Stimulated activated naive CD4-positive, alpha-beta T cell (primary cell): ENCODE measurements at places on chromosomes 7 and 10.

- DNase-seq, result no peak
Measured at GRCh38 chr10:113357681-113358300, 195.1 kb upstream of the HABP2 start.

GRCh38 chr7:64541438-64542359 lies 21.2 kb downstream of the ZNF680 start:
- DNase-seq, result no peak

GRCh38 chr10:98326621-98327027 lies 58.6 kb upstream of the LOXL4 start:
- DNase-seq, result no peak

- no peak for DNase-seq
Measured at GRCh38 chr7:146683439-146683838, 566.8 kb downstream of the CNTNAP2 start.

DNA sequence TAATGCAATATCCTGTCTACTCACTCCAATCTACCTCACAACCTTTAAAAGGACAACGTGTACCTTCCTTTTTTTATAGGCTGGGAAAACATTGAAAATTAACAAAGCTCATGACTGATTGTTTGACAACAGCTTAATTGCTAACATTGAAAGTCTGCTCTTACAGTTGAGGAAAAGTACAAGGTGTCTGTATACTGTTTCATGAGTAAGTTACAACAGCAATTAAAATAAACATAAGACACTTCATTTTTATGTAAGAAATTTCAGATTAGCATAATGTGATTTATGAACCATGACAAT lies 28.6 kb upstream of the NCAPG2 start:
- no peak for DNase-seq

DNA sequence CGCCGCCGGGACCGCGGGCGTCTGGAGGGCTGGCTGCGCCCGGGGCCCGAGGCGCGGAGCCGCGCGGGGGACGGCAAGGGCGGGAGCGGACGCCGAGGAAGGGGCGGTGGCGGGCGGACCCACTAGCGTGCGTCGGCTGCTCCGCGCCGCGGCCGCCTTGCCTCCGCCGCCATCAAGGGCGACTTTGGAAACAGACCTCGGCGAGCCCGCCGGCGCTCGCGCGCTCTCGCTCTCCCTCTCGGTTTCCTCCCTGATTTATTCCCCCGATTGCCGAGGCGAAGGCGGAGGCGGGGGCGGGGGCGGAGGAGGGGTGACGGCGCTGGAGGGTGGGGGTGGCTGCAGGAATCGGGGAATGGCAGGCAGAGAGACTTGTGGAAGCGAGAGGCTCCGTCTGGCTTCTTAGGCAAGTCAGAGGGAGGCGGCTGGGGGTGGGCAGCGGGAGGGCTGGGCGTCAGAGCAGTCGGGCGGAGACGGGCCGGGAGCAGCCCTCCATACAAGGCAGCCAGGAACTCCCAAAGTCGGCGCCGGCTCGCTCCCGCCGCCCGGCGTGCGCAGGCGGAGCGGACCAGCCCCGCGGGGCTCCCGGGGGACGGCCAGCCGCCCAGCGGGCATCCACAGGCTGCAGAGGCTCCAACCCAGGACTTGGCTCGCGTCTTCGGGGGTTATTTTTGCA lies at the start of gene CACNA2D1:
CACNA2D1 (minus strand) TSS at position 231 of the 673 bp plus-strand sequence.
- DNase-seq, result no peak

- DNase-seq, result no peak
Measured at GRCh38 chr7:40331915-40332314, 197.1 kb downstream of the SUGCT start.

DNA sequence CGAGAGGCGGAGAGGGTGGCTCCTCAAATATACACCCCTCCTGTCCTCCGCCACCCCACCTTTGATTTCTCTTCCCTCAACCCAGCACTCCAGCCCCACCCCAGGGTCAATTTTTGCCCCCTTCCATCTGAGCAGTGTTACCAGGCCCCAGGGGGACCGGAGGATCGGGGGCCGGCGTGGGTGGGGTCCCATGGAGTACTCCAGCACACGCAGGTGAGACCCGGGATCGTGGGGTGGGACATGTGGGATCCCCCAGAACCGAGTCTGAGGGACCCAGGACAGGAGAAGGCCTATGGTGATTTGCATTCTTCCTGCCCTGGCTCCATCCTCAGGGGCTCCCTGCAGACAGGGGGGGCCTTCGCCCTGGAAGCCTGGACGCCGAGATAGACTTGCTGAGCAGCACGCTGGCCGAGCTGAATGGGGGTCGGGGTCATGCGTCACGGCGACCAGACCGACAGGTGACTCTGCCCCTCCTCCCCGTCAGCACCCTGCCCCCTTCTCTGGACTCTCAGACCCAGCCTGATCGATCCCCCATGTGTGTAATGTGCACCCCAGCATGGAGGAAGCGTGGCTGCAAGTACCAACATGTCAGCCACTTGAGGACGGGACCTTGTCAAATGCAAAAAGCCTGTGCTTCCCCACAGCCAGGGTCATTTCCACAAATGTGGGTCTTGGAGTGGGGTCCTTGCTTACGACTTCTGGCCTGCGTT lies 744 bp downstream of the TRIP6 start:
- no peak for DNase-seq

- no peak for DNase-seq
Measured at GRCh38 chr10:101116754-101117153, 14.3 kb upstream of the TLX1 start.

- no peak for DNase-seq
Measured at GRCh38 chr7:71868797-71869196, 543.3 kb downstream of the CALN1 start.

GRCh38 chr10:108112218-108112617 lies 947.7 kb upstream of the SORCS1 start:
- DNase-seq, result no peak

DNA sequence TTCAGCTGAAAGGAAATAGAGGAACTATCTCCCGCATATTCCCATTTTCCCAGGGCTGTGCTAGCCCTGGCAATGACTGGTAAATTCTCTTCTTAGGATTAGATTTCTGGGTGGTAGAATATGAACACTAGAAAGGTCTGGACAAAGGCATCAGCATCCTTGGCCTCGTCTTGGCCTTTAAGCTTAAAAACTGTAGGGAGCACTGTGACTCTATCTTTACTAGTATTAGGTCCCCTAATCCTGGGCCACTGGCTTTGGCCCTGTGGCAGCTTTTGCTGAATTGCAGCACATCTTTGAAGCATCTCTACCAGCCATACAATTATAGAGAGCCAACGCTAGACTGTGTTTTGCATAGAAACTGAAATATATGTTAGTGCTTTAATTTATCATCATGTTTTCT lies 41.5 kb upstream of the EBLN1 start:
- DNase-seq, result no peak

DNA sequence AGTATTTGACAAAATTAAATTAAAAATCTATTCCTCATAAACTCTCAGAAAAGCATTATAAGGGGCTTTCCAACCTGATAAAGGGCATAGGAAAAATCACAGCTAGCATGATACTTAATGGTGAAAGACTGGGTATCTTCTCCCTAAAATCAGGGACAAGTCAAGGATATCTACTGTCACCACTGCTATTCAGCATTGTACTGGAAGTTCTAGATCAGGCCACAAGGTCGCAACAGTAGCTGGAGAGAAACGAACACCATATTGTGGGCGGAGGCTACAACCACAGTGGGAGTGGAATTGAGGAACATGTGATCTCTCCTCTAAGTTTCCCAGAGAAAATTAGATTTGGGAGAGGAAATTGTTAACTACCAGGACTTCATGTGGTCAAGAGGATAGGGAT lies 70.0 kb upstream of the NAMPT start:
- no peak for DNase-seq

GRCh38 chr10:77421591-77421990 lies 216.0 kb downstream of the KCNMA1 start:
- DNase-seq, result no peak

DNA sequence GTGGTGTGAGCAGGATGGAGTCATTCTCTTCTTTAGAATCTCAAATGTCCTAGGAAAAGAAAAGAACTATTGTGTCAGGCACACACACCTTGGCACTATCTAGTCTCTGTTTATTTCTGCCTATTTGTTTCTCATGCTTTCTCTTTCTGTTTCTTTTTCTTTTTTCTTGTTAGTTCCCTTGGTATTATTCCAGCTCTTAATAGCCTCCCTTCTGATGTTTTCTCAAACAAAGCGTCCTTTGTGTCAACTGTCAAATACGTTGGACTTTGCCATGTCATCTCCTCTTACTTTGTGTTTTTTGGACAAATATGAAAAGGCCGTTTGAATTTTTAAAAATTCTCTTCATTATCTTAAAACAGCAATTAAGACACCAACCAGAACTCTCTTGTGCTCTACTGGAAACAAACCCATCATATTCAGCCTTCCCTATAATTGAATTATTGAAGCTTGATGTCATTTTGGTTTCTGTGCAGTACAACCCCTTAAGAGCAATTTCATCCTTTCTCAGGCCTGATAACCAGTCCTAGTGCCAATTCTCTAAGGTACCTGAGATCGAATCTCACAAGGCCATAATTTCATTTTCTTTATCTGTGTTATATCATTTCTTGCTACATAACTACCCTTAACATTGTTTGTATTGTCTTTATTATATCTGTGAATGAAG lies 497.8 kb upstream of the NRP1 start:
- DNase-seq, result no peak

DNA sequence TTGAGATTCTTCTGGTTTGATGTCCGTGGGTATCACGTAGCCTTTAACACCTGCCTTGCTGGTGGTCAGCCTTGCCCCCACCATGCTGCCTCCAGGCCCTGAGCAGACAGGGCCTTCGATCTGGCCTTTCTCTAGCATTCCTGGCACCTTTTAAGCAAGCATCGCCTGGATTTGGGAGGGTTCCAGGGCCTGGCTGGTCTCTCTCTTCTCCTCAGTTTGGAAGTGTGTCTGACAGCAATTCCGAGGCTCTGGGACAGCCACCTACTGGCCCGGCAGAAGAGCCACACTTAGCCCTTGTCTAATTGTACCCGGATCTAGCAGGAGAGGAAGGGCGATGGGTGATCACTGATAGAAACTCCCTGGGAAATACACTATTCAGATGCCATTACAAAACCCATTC lies 441.3 kb upstream of the MKI67 start:
- no peak for DNase-seq

DNA sequence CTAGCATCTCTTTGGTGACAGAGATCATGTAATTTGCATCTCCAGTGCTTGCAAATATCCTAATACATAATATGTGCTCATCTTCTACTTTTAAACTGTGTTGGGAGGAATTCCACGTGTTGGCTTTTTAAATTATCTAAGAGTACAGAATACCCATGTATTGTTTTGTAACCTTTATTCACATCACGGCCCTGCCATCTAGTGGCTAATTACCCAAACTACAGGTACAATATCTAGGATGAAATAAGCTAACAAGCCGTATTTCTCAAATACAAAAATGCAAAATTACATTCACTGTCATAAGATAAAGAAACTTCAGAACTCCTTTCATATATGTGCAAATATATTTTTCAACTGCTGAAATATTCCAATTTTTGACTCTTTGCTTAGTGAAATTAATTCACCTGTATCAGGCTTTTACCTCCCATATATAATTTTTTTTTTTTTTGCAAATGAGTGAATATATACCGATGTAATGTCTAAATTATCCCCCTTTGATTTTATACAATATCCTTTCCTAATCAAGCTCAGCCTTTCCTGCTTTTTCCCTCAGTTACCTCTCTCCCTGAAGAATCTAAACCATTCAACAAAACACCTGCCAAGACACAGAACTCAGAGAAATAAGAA lies 30.3 kb upstream of the LSM8 start:
- DNase-seq, result no peak

GRCh38 chr7:120993553-120994191 lies 5.2 kb downstream of the CPED1 start:
- no peak for DNase-seq

DNA sequence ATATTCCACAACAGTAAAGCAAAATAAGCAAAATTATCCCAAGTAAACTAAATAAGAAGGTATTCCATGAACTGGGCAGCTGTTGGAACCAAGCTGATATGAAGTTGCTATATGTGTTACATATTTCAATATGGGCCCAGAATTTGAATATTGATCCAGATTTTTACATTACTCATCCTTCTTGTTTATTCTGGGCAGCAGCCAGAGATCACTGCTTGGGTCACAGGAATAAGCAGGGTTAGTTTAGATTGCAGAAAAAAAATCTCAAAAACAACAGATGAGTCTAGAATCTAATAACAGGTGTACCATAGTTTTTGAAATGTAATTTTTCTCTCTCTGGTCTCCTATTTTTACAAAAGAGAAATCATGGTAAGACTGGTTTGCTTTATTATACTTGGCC lies 171.5 kb upstream of the NAMPT start:
- DNase-seq, result no peak

GRCh38 chr7:83267141-83267631 lies 104.5 kb upstream of the PCLO start:
- DNase-seq, result no peak

DNA sequence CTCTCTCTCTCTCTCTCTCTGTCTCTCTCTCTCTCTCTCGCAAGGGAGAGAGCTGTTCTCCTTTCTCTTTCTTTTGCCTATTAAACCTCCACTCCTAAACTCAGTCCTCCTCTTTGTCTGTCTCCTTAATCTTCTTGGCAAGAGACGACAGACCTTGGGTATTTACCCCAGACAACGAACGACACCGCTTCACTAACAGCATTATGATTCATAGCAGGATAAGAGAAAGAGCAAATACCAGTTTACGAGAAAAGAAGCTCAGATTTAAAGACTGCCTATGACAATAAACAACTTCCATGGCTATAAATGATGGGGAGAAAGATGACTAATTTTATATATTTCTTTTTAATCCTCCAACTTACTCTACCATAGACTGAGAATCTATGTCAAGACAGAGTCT lies 1396.5 kb upstream of the CELF2 start:
- no peak for DNase-seq

GRCh38 chr7:34895202-34895601 lies 142.1 kb downstream of the DPY19L1 start:
- DNase-seq, result no peak

DNA sequence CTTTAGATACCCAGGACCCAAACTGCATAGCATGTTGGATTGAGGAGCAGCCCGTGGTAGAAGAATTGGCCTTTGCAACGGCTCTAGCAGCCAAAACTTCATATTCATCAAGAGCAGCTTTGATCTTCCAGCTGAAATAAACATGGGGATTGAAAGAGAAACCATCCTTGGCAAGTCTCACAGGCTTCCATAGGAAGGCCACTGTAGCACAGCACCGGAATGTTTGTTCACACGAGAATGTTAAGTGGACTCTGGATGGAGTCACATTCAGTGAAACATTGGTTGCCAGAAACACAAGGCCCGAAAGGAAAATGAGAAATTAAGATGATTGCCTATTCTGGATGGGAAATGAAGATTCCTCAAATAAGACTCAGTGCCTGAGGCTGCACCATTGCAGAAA lies 97.4 kb downstream of the RAB18 start:
- no peak for DNase-seq

DNA sequence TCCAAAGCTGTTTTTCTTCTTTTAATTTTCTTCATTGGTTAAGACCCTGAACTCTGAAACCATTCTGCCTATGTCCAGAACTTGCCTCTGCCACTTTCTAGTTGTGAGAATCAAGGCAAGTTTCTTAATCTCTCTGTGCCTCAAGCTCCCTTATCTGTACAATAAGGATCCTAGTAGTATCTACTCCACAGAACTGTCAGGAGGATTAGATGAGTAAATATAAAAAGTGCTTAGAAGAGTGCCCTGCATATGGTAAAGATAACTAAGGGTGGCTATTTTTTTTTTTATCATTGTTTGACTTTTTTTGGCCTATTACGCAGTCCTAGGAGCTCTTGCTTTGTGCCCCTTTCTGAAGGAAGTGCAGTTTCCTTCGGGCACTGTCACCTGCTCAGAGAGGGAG lies 46.4 kb upstream of the RAPGEF5 start:
- no peak for DNase-seq

- no peak for DNase-seq
Measured at GRCh38 chr10:7895699-7896090, 77.4 kb downstream of the TAF3 start.
